ENCODE measurements at places on chromosomes 3 and 15. TPM values are rescaled to one million over a fixed set of nuclear protein-coding genes. Genes with fewer than 3 reads are reported as not detected.

AGTR1 gene
- not detected for total RNA-seq

SLC12A1 gene
- total RNA-seq, result not detected

MYRIP gene
- not detected for total RNA-seq

ARIH1 gene
- total RNA-seq, result 165 TPM

EPHB3 gene
- total RNA-seq, result 0.25 TPM

CAMKV gene
- total RNA-seq, result not detected

ASB14 gene
- not detected for total RNA-seq

JMJD7 gene
- 33.8 TPM for total RNA-seq

CELSR3 gene
- 15.6 TPM for total RNA-seq

AGBL1 gene
- not detected for total RNA-seq

NDN gene
- total RNA-seq, result 3.5 TPM

LRRK1 gene
- 0.48 TPM for total RNA-seq

LSMEM2 gene
- not detected for total RNA-seq

CD96 gene
- total RNA-seq, result 379 TPM

GOLGA8T gene
- total RNA-seq, result 2.6 TPM

CAMK2N2 gene
- not detected for total RNA-seq

AHSG gene
- not detected for total RNA-seq

ATP2C1 gene
- total RNA-seq, result 56.2 TPM

GRM2 gene
- total RNA-seq, result 2.2 TPM

HRG gene
- total RNA-seq, result not detected

CATSPER2 gene
- 2.0 TPM for total RNA-seq

DLEC1 gene
- 3.2 TPM for total RNA-seq

ADAMTS7 gene
- total RNA-seq, result 0.14 TPM

PLA1A gene
- 0.19 TPM for total RNA-seq

SNX22 gene
- 0.80 TPM for total RNA-seq

NMNAT3 gene
- 1.3 TPM for total RNA-seq

SLC15A2 gene
- total RNA-seq, result 3.7 TPM

TMC3 gene
- not detected for total RNA-seq

KY gene
- not detected for total RNA-seq

LSAMP gene
- total RNA-seq, result not detected

TUBGCP5 gene
- 20.4 TPM for total RNA-seq

P3H2 gene
- not detected for total RNA-seq

ANKRD63 gene
- total RNA-seq, result not detected

RTF1 gene
- 38.1 TPM for total RNA-seq

POTEB2 gene
- not detected for total RNA-seq

ANKRD34C gene
- not detected for total RNA-seq

GABRR3 gene
- not detected for total RNA-seq

FBXO40 gene
- total RNA-seq, result not detected

TM4SF1 gene
- total RNA-seq, result not detected

Measured in activated naive CD8-positive, alpha-beta T cell treated with anti-CD3 and anti-CD28 coated beads, Interleukin-2, amount 10 ng/mL, durations not matched to agents 7 days and 5 days (primary cell).